ENCODE measurements at places on chromosomes 1 and 21.

- H3K27ac ChIP-seq, result no peak overlapping the region
- no peak for DNase-seq
- no peaks in the 10 kb centered on the region for H3K36me3 ChIP-seq
- H3K4me3 ChIP-seq, result no peak overlapping the region
- H3K27me3 ChIP-seq, result peaks cover 6% of the 10 kb centered on the region
These were observed 18.2 kb upstream of the RUNX3 start for GRCh38 chr1:24948079-24948827.

DNA sequence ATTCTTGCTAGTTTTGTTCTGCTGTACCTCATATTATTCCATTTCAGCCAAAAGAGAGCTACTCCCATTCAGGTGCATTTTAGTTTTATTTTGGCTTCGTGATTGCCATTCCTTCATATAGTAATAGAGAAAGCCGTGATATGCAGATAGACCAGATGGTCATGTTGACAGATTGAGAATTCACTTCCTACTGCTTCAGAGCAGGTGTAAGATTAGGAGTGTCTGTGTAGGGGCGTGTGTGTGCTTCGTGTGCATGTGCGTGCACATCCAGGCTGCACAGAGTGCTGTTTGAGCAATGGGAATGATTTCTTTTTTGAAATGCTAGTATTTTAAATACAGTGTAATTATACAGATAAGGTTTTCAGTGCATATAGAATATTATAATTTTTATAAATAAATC is 10.3 kb downstream of the NFIA start:
- H3K27me3 ChIP-seq, result no peaks in the 10 kb centered on the region
- no peak overlapping the region for H3K4me3 ChIP-seq
- H3K4me1 ChIP-seq, result peaks cover 70% of the 10 kb centered on the region
- peak overlapping the region; percentile 51 for H3K27ac ChIP-seq
- peaks cover 19% of the 10 kb centered on the region for H3K36me3 ChIP-seq

GRCh38 chr1:33127001-33127823 is 46.3 kb downstream of the AZIN2 start:
- H3K4me1 ChIP-seq, result peaks cover 17% of the 10 kb centered on the region
- H3K27me3 ChIP-seq, result no peaks in the 10 kb centered on the region
- H3K27ac ChIP-seq, result peak overlapping the region; percentile 95
- peak; percentile 88 for DNase-seq
- H3K4me3 ChIP-seq, result peak overlapping the region; percentile 90

GRCh38 chr1:107691540-107691939 is 273.4 kb downstream of the VAV3 start:
- no peak overlapping the region for H3K4me3 ChIP-seq
- H3K27me3 ChIP-seq, result no peaks in the 10 kb centered on the region
- no peaks in the 10 kb centered on the region for H3K36me3 ChIP-seq
- H3K27ac ChIP-seq, result no peak overlapping the region

GRCh38 chr1:211675230-211676105 is at the start of gene NEK2:
Gene NEK2, minus strand, starts transcription at chr1:211675621. Its CDS starts 142 bp downstream, at chr1:211675479.
- H3K36me3 ChIP-seq, result peaks cover under 1% of the 10 kb centered on the region
- H3K4me1 ChIP-seq, result peaks cover 24% of the 10 kb centered on the region
- H3K27ac ChIP-seq, result peak within 1 kb of the TSS; percentile 80
- no peaks in the 10 kb centered on the region for H3K27me3 ChIP-seq
- DNase-seq, result peak; percentile 87

GRCh38 chr21:39763272-39763970 is 18.4 kb downstream of the IGSF5 start:
- H3K27ac ChIP-seq, result peak overlapping the region; percentile 97
- no peak for DNase-seq

- peaks cover 21% of the 10 kb centered on the region for H3K4me1 ChIP-seq
- H3K27ac ChIP-seq, result peak overlapping the region; percentile 23
- DNase-seq, result no peak
These were observed 110.1 kb downstream of the SLC45A1 start for GRCh38 chr1:8427986-8428385.

- DNase-seq, result no peak
- H3K27me3 ChIP-seq, result no peaks in the 10 kb centered on the region
- H3K4me1 ChIP-seq, result no peaks in the 10 kb centered on the region
- H3K36me3 ChIP-seq, result peaks cover 30% of the 10 kb centered on the region
- H3K4me3 ChIP-seq, result no peak overlapping the region
These were observed 14.5 kb downstream of the PSMG1 start for GRCh38 chr21:39168800-39169199.

DNA sequence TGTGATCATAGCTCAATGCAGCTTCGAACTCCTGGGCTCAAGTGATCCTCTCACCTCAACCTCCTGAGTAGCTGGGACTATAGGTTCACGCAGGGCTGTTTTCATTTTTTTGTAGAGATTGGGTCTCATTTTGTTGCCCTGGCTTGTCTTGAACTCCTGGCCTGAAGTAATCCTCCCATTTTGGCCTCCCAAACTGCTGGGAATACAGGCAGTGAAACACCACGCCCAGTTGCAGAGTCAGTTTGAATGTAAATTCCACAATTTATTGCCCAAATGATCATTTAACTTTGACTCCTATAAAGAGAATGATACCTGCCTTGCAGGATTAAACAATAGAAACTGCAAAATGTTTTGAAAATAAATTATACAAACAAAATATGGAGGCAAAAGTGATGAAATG is 10.7 kb downstream of the GOLPH3L start:
- peaks cover 19% of the 10 kb centered on the region for H3K36me3 ChIP-seq
- H3K4me1 ChIP-seq, result no peaks in the 10 kb centered on the region
- H3K4me3 ChIP-seq, result no peak overlapping the region

DNA sequence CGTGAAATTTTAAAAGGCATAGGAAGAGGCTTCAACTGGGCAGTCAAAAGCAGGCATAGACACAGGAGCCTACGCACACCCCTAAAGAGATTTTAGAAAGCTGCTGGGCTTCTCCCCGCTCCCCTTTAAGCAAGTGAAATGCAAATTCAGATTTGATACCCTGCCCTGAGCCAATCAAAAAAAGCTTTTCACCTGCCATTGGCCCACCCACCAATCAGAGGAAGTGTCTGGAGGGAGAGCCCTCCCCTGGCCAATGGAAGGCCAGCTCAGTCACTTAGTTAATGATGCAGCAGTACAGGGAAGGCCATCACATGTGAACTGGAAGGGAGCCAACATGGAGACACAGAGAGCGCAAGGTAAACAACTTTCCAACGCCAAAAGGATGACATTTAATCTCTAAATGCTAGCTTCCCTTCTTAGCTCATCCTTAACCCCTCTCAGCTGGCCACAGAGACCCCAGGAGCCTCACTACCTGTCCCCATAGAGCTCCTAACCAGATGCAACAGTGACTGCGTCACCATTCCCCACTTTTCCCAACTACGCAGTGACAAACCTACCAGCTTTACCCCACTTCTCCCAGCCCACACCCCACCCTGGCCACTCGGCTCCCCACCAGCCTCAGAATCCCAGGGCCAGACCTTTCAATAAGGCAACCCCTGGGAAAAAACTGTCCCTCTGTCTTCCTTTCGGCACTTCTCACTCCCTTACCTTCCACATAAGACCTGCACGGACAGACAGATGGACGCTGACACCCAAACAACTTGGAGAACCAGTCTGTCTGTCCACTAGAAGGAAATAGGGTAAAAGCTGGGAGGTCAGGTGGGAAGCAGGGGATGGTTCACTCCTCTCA is 71.0 kb downstream of the CD46 start:
- H3K4me3 ChIP-seq, result no peak overlapping the region
- H3K36me3 ChIP-seq, result no peaks in the 10 kb centered on the region
- H3K27ac ChIP-seq, result peak overlapping the region; percentile 17
- H3K4me1 ChIP-seq, result peaks cover 14% of the 10 kb centered on the region
- no peak for DNase-seq

DNA sequence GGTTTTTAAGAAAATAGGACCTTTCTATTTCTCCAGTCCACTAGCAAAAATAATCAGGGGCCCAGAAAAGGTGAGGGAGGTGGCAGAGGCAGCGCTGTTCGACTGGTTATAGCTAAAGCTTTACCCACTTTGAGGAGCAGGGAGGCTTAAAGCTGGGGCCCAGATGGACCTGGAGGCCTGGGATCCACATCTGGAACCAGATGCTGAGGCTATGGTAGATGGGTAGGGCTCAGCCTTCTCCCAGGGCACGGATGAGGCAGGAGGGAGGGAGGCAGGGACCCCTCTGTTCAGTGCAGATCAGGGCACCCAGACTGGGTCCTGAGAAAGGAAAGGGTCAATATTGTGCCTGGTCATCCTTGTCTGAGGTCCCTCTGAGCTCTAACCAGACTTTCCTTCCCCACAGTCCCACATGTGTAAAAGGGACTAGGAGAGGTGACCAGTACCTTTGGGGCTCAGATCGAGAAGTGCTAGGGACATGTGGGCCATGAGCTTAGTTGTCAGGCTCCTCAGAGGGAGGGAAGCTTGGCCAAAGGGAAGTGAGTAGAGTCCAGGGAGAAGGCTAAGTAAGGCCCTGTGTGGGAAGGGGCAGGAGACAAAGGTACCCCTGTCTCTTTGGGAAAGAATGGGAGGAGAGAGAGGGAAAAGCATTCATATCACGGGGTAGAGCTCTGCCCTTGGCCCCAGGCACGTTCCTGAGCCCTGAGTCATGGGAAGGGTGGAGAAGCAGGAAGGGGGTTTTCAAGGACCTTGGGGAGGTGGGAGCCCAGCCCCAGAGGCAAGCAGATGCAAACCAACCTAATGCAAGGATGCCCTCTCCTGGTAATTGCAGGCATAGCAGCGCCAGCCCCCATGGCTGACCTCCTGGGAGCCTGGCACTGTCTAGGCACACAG is 15.4 kb downstream of the LMNA start:
- H3K27me3 ChIP-seq, result no peaks in the 10 kb centered on the region
- H3K36me3 ChIP-seq, result peaks cover 13% of the 10 kb centered on the region
- peak overlapping the region; percentile 100 for H3K27ac ChIP-seq
- H3K4me3 ChIP-seq, result peak overlapping the region; percentile 8
- DNase-seq, result peak; percentile 96

DNA sequence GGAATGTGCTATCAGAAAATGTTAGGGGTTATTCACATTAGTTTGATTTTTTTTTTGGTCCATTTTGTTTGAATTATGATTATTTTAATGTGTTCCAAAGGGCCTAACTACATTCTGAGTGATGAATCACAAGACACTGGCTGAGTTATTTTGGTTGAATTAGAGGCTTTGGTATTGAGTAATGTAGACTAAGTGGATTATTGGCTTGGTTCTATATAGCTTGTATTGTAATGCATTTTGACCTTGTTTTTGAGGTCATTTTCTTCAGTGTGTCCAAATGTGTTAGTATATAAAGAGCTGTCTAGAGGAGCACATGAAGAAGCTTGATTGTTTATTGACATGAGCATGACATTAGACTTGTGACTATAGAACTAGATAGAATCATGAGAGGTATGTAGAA is 3.4 kb downstream of the ZNF326 start:
- H3K4me1 ChIP-seq, result peaks cover 43% of the 10 kb centered on the region
- peaks cover 8% of the 10 kb centered on the region for H3K36me3 ChIP-seq
- peak overlapping the region; percentile 26 for H3K27ac ChIP-seq
- H3K4me3 ChIP-seq, result peak overlapping the region; percentile 4
- no peak for DNase-seq
- H3K27me3 ChIP-seq, result no peaks in the 10 kb centered on the region

- peaks cover 57% of the 10 kb centered on the region for H3K27me3 ChIP-seq
- H3K4me3 ChIP-seq, result no peak overlapping the region
- peaks cover 51% of the 10 kb centered on the region for H3K4me1 ChIP-seq
- H3K36me3 ChIP-seq, result no peaks in the 10 kb centered on the region
- no peak for DNase-seq
These were observed 5.5 kb downstream of the RASSF5 start for GRCh38 chr1:206512851-206513180.

DNA sequence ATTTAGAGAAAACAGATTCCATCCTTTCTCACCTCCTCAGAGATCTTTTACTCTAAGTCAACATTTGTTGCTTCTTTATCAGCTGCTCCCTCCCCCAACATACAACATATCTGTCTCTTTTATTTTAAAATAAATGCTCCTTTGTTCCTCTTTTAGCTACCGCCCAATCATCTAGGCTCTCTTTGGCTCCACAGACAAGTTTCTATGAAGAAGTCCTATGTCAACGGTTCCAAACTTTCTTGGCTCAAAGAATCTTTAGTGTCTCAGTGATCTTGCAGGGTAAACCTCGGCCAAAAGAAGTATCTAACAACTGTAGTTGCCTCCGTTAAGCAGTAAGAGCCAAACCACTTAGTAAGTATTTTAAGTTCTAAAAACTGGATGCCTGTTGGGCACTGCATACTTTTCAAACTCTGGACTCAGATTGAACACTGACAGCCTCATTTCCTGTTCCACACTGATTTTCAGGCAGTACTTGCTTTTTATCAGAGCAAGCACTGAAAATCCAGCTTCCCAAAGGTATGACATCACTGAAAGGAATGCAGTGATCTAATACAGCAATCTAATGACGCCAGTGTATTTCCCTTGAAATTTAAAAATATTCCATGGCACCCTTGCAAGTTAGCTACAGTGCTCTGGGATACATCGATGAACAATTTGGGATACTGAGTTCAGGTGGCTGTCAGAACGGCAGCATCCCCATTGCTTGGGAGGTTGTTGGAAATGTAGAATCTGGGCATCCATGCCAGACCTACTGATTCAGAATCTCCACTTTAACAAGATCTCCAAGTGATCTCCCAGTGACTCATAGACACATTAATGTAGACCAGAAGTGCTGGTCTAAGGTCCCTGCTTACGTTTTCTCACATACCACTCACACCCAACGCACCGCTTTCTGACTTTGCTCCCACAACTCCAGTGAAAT is 26.8 kb downstream of the EGLN1 start:
- peaks cover 42% of the 10 kb centered on the region for H3K4me1 ChIP-seq
- peak overlapping the region; percentile 97 for H3K27ac ChIP-seq
- H3K4me3 ChIP-seq, result no peak overlapping the region
- DNase-seq, result no peak
- peaks cover 2% of the 10 kb centered on the region for H3K36me3 ChIP-seq

DNA sequence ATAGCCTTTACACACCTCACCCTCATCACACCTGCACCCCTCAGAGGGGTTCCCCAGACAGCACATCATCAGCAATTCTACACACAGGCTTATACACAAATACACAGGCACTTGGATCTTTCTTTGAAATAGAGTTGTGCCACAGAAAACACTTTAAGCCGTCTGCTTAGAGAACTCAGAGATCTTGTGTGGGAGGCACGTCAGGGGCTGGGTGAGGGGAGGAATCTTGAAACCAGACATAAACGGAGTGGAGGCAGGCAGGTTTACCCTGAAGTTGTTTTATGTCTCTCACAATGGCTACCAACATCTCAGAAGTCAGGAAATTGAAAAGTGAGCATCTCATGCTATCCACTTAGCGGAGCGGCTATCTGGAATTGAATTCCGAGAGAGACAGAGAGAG is 151.9 kb upstream of the GJB5 start:
- peaks cover 76% of the 10 kb centered on the region for H3K27me3 ChIP-seq
- no peak for DNase-seq
- H3K36me3 ChIP-seq, result no peaks in the 10 kb centered on the region
- H3K4me3 ChIP-seq, result no peak overlapping the region

DNA sequence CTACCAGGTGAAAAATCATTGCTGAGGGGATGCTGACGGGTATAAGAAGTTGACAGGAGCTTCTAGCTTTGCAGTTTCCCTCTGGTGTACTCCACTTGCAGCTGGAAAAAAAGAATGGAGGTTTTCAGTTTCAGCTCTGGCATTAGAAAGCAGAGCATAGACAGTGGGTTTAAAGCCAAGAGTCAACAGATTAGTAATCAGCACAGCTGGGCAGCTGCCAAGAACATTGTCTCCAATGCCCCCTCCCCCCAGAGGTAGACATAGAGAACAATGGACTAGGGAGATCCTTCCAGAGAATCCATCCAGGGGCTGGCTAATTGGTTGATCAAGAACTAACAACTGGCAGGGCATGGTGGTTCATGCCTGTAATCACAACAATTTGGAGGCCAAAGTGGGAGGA is 10.1 kb upstream of the ZBTB8B start:
- no peak overlapping the region for H3K27ac ChIP-seq
- no peak for DNase-seq
- no peaks in the 10 kb centered on the region for H3K4me1 ChIP-seq
- H3K4me3 ChIP-seq, result no peak overlapping the region
- no peaks in the 10 kb centered on the region for H3K27me3 ChIP-seq
- peaks cover 2% of the 10 kb centered on the region for H3K36me3 ChIP-seq

- peak overlapping the region; percentile 52 for H3K4me3 ChIP-seq
- H3K27ac ChIP-seq, result no peak overlapping the region
- no peak for DNase-seq
- H3K27me3 ChIP-seq, result peaks cover 43% of the 10 kb centered on the region
These were observed 341 bp upstream of the TMEM61 start for GRCh38 chr1:54980046-54980527.
